ENCODE measurements at places on chromosomes 4 and X.

- no peak for DNase-seq
Observed at GRCh38 chr4:7519638-7520376, 85.1 kb upstream of the PSAPL1 start.

GRCh38 chr4:100289946-100290345 lies 99.7 kb upstream of the DDIT4L start:
- DNase-seq, result no peak

- peak; percentile 76 for DNase-seq
Observed at GRCh38 chr4:40335525-40335894, 377 bp downstream of the CHRNA9 start.

- no peak for DNase-seq
Observed at GRCh38 chr4:113682730-113683537, 78.6 kb downstream of the CAMK2D start.

GRCh38 chr4:48247878-48248558 lies 21.6 kb downstream of the TEC start:
- no peak for DNase-seq

DNA sequence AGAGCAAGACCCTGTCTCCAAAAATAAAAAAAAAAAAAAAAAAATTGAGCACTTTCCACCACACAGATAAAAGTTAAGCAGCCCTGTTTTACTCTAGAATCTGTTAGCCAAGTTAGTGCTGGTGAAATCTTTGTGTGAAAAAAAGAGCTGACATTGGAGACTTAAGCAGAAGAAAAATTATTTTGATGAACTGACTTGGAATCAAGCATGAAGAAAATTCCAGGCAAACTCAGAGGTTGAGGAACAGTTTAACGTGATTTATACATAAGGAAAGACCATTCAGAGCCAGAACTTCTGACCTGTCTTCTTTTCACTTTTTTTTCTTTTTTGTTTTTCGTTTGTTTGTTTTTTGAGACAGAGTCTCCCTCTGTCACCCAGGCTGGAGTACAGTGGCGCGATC lies 79.6 kb upstream of the RBPJ start:
- DNase-seq, result no peak

GRCh38 chrX:65990702-65991101 lies 49.2 kb downstream of the VSIG4 start:
- no peak for DNase-seq

GRCh38 chr4:168095776-168096406 lies 3.6 kb downstream of the ANXA10 start:
- DNase-seq, result no peak

GRCh38 chrX:49186125-49187027 lies at the start of gene PRICKLE3:
Gene PRICKLE3, minus strand, starts transcription at chrX:49186373. Its CDS starts 76 bp downstream, at chrX:49186297.
- DNase-seq, result peak; percentile 53

DNA sequence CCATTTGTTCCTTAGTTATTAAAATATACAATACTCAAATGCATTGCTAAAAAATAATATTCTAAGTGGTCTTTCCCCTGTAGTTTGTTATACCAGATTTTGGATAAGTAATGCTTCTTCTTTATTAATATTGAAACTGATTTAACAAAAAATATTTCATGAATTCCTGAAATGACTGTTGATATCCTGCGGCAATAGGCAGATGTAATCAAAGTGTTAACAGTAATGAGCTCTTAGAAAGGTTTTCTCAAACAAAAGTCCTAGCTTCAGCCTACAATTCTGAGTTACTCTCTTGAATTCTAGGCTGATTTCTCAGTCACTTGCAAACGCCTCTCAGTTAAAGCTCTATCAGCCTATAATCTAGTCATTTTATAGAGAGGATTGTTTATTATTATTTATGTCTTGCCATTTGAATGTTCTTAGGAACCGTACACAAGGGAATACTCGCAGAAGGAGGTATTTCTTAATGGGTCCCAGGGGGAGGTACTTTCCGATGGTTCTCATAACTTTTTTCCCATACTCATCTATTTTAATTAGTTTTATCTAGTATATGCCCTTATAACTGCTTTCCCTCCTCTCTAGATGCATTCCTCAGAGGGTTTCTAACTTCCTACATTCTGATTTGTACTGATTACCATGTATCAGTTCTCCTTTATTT lies 96.8 kb downstream of the FNIP2 start:
- DNase-seq, result no peak

DNA sequence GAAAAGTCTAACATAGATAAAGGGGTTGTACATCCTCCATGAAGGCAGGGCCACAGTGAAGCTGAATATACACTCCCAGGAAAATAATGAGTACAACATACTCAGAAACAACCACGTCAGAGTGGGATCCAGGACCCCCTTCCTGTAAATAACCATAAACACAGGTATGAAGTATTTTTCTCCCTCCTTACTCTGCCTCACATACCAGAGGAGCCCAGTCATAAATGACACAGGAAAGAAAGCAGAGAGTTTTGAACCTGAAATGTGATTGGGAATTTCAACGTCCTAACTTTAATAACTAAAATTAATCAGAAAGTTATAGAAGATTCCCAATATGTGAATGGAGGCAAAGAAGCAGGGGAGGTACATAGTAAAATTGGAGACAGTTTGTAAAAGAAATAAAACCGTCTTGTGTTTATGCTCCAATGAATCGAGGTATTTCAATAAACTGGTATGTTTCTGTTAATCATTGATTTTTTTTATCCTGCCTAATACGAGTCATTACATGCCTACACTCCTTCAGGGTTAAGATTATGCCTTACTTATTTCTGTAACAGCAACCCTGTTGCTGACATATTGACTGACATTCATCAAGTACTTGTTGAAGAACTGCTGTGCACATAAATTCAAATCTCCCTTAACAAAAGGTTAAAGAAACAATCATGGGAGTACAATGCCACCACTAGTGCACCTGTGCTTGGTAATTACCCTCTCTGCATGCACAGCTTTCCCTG lies 431.3 kb downstream of the KCNIP4 start:
- DNase-seq, result no peak

GRCh38 chrX:103356858-103357257 lies 552 bp downstream of the TCEAL9 start:
- no peak for DNase-seq

DNA sequence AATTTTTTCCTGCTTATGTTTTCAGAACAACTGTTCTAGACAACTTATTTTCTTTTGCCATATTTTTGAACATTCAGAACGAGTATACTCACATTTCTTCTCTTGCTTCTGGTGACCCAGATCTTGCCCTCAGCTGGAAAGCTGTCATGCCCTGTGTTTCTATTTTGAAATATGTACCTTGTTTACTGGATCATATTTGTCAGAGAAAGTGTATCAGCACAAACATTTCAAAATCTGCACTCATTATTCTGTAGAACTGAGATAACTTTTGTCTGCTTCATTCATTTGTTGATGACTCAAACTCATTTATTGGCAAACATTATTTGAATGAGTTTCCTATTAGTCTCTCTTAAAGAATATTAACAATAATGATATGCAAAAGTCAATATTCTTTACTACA lies 46.2 kb upstream of the FAM9A start:
- DNase-seq, result no peak

DNA sequence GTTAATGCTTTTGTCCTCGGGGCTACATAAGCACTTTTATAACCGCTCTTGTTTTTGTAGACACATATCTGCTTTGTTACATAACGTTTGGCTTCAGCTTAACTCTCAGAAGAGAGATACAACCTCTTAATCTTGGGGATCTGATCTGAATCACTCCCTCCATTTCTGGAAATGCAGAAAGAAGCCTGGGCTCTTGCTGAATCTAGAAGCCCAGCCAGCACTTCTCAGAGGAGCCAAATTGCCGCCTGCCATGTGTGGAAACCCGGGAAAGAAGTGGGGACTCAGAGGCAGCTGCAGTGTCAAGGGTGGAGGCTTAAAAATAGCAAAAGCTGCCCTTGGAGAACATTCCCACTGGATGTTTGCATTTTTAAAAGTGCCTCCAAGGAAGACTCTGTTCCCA lies 69.3 kb upstream of the LDB2 start:
- no peak for DNase-seq

DNA sequence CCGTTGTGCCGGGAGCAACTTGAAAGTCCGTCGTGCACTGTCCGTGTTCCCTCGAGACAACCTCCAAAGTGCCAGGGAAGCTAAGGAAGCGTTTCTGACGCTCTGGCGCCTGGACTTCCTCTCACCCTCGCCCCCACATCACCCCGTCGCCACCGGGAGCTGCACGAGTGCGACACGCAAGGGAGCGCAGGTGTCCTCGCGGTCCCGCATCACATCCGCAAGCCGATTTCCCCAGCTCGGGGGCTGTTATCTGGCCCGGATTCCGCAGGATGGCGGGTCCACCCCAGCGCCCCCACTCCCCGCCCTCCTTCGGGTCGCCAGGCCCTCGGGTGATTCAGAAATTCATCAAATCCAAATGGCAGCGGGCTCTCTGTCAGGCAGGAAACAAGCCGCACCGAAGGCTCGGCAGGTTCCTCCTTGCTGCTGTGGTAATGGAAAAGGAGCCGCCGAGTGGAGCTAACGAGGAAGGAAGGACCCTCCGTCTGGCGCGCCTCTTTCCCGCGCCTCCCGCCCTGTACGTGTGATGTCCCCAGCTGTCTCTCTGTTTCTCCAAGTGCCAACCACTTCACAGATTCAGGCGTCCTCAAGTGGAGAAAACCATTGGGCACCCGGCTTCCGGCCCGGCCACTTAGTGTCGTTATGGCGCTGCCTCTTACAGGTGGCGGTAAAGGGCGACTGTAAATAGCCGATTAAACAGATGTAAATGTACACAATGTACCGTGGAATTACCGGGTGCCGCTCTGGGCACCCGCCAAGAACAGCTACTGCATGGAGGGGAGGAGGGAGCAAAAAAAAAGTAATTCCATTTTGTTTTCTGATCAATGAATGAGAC lies 921 bp upstream of the SETD7 start:
- DNase-seq, result peak; percentile 45

- no peak for DNase-seq
Observed at GRCh38 chr4:153243468-153243867, 39.2 kb downstream of the TRIM2 start.

DNA sequence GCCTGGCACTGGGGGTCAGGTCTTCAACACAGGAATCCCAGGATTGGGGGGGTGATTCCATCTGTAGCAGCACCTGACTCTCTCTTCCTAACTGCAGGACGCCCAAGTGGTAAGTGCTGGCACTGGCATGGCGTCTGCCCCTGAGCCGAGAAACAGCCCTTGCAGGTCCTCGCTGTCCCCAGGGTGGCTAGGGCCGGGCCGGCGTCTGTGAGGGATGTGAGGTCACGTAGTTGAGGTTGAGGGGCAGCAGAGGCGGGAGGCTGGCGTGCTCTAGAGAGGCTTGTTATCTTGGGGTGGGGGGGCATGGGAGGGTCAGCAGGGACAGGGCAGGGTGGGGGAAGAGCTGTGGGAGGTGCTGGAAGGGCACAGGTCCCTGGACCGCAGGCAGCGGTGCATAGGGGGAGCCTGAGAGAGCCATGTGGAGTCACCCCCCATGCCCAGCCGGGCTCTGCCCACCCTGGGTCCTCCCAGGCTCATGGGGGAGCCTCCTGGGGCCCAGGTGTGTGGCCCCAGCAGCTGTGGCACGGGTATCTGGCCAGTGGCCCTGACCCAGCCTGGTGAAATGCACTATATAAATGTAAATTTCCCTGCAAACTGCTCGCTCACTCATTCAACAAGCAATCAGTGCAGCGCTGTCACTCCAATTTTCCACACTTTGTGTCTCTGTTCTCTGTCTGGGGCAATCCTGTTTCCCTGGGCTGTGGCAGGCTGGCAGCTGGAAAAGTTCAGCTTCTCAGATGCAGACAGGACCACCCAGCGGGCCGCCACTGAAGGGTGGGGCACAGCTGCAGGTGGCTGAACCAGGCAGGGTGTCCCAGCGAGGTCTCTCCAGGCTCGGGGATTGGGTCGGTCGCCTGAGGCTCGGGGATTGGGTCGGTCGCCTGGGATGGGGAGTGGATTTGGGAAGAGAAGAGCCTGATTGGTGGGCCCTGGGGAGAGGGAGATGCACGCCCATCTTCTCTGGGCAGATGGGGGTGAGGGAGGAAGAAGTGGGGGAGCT lies 102.2 kb upstream of the NKX1-1 start:
- no peak for DNase-seq

DNA sequence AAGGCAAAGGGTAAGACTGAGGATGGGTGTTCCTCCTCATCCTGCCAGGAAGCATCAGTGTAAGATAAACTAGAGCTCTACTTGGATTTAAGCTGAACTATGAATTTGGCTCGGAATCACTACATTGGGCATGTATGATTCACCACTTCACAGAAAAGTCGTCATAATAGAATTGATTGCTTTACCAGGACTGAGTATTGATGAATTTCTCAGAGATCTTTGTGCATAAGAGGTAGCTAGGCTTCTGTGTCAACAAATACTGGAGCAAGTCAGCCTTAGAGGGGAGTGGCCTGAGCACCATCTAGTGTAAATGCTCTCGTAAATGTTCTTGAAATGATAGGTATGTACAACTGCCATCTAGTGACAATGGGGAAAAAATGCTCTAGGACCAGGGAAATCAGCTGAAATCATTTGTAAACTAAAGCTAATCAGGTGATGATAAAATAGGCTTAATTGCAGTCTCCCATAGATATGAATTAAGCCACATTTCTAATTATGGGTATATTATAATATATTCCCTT lies 309.5 kb upstream of the FMR1 start:
- DNase-seq, result peak; percentile 0

- DNase-seq, result no peak
Observed at GRCh38 chrX:56385336-56385735, 153.2 kb downstream of the KLF8 start.

DNA sequence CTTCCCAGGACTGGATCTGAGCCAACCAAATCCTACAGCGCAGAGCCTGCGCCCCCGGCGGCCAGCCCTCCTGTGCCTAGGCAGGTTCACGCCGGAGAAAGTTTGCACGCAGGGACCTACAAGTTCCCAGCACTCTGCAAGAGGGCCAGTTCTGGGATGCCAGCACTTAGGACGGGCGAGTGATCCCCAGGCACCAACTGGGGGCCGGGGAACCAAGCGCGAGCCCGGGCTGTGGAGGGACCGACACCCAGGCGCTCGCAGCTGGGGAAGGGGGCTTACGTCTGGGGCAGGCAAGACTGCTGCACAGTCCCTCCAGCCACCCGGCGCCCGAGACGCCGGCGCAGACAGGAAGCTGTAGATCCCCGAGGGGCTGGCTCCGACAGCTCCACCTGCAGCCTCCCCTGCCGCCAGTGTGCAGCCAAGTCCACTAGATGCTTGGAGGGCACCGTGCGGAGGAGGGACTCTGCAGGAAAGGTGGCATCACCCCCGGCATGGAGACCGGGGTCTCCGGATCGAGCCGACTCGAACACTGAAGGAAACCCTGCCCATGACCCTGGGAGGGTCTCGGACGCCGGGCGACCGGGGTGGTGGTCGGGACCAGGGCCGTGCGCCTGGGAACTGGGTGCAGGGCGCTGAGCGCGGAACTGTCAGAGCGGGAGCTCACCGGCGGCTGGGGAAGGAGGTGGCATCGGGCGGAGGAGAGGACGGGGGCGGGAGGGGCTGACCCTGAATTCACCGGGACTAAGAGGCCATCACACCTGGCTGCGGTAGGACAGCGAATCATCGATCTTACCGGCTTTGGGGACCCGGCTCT lies 566 bp downstream of the CORIN start:
- no peak for DNase-seq

DNA sequence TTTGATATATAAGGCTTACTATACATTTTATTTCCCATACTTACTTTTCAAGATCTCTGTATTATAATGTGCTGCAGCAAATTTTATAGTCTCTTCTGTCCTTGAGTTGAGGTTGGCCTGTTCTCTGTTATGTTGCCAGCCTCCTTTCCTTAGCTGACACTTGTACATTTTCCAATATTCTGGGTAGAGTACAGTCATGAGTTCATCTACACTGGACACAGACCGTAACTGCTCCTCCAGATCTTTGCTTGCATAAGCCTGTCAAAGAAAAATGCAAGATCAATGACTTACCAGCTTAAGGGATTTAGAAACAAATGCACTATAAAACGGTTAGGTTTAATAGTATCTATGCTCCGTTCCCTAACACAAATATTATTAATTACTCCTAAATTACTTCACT lies 63.2 kb downstream of the VEGFC start:
- no peak for DNase-seq

- DNase-seq, result no peak
Observed at GRCh38 chrX:1273896-1274295, 5.3 kb downstream of the CSF2RA start.

Measured in HT1080 (cell line).